Posterior cingulate gyrus (tissue), 11 donors: ENCODE measurements at places on chromosomes 1 and 21.

DNA sequence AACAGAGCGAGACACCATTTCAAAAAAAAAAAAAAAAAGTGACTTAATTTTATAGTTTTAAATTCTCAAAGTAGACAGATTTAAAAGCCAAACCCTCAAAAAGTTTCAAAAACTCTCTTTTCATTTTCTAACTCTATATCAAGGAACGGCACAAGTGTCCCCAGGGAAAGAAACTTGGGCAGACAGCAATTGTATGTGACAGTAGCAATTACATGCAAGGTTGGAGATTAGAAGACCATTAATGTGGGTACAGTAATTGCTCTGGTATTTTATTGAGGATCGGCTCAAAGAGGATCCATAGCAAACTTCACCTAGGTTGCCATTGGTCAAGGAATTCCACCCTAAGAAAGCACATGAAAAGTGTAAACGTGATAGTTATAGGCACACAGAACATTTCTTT is 46.2 kb downstream of the ACBD6 start:
- no peak for DNase-seq

DNA sequence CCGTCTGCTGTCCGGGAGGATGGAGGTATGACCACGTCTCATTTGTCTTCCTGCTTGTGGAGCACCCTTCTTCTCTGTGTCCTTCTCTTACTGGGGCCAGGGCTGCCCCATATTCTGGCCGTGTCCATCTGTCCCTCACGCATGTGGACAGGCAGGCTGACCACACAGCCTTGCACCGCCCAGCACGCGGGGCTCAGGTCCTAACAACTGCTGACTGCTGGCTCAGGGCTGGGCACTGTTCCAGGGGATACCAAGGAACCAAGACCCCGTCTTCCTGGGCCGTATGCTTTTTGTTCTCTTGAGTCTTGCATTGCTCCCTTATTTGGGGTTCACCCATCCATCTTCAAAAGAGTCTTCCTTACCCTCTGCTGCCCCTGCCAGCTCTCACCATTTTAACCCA is 17.5 kb upstream of the SPSB1 start:
- no peak for DNase-seq

- DNase-seq = no peak
Observed at GRCh38 chr1:18927082-18927653, 24.8 kb upstream of the ALDH4A1 start.

DNA sequence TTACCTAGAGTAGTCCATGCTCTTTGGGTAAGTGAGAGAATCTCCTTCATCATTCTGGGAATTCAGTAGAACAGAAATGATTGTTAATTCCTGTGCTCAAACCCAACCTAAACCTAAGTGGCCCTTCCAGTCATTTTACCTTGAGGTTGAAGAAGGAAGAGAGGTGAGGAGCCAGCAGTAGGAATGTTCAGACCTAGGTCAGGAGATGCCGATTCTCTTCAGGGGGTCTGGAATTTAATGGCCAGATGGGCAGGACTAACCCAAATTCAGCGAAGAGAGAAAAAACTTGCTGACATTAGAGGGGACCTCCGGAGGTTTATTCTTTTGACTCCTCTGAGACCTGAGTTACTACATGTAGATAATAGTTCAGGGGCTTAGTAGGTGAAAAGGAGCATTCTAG is 16.5 kb upstream of the OR2B11 start:
- no peak for DNase-seq

DNA sequence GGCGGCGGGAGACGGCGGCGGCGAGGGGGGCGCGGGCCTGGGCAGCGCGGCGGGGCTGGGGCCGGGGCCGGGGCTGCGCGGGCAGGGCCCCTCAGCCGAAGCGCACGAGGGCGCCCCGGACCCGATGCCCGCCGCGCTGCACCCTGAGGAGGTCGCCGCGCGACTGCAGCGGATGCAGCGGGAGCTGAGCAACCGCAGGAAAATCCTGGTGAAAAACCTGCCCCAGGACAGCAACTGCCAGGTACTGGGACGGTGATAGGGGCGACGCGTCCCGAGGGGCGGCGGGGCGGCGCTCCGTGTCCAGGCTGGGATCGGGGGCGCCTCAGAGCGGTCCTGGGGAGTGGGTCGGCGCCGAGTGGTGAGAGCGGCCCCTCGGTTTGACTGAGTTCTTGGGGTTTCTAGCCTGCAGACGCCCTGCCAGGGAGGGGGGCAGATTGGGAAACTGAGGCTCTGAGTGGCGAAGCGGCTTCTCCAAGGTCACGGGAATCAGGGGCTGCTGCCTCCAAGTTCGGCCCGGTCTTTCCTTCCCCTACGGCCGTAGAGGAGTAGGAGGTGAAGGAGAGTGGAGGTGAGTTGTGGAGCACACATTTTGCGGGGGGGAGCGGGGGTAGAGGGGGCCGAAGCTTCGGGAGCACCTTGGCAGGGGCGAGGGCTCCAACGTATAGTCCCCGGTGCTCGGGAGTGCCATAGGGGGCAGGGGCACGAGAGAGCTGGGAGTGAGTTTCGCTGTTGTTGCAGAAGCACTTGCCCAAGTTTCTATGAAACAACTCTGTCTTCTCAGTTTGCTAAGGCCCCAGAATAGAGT is 508 bp downstream of the RAVER2 start:
- peak; percentile 62 for DNase-seq

DNA sequence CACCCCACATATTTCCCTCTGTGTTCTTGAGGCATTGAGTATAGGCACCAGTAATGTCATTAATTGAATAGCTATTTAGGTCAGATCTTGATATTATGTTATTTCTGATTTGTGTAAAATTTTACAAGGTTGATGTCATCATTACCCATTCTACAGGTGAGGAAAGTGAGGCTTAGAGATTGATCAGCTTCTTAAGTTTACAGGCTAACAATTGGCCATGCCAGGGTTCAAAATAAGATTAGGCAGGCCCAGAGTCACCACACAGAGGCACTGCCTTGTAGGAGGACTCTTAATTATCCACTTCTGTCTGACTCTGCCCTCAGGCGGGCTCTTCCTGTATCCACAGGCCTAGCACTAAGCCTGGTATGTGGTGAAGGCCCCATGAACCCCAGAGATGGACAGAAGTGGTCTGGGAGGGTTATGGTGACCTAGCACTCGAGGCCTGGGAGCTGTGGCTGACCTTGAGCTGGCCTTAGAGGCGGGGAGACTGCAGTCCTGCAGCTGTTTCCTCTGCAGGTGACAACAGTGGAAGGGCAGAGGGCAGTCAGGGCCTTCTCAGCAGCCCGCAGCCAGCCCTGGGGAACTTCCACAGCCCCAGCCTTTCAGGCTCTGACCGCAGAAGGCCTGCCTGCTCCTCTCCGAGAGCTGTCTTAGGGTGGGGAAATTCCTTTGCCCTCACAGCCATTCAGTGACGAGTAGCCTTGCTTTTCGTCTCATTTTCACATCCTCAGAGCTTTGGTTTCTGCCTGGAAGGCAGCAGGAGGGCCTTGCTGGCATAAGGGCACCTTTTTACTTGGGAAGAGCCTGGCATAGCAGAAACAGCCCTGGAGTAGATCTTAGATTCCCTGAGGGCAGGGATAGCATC is 12.2 kb downstream of the ZDHHC18 start:
- no peak for DNase-seq

DNA sequence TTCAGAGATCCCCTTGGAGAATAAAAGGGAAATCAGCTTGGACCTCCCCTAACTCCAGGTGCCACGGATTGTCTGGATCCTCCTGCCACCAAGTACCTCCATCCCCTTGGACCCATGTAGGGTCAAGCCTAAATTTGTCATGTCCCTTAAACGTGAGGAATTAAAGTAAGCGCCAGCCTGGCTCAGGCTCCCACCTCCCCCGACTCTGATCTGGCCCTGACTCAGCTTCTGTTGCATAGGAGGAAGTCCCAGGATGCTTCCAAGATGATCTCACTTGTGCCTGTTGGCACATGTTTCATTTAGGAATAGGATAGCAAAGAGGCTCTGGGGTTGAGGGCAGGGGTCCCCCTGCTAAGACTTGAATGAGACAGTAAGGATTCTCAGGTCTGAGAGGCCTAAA is 231.9 kb upstream of the JUN start:
- no peak for DNase-seq

DNA sequence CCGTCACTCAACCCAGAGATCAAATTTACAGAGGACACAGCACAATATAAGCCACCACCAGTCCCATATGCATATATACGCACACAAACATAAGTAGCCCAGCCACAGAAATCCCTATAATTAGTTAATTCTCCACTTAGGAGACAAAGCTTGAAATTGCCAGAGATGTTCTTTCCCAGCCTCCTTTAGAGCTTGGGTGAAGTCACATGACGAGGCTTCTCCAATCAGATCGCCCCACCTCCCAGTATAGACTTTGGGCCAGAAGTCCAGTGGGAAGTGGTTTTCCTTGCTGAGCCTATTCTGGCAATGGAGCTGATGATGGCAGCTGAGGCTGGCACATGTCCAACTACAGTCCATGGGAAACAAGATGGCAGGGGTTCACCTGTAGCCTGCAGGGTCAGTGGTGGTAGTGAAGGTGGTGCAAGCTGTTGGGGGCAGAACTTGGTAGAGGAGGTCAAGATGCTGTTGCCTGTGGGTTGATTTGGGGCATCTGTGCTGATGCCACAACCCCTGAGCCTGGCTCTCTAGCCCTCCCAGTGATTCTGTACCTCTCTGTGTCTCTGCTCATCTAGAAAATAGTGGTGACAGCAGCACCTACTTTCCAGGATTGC is 535.9 kb downstream of the MATN1 start:
- peak; percentile 22 for DNase-seq

- DNase-seq = no peak
Observed at GRCh38 chr1:15258833-15259621, 12.0 kb downstream of the FHAD1 start.

GRCh38 chr1:14039582-14040430 is 339.8 kb downstream of the PRDM2 start:
- no peak for DNase-seq

- no peak for DNase-seq
Observed at GRCh38 chr1:53826367-53826766, 11.7 kb downstream of the NDC1 start.

DNA sequence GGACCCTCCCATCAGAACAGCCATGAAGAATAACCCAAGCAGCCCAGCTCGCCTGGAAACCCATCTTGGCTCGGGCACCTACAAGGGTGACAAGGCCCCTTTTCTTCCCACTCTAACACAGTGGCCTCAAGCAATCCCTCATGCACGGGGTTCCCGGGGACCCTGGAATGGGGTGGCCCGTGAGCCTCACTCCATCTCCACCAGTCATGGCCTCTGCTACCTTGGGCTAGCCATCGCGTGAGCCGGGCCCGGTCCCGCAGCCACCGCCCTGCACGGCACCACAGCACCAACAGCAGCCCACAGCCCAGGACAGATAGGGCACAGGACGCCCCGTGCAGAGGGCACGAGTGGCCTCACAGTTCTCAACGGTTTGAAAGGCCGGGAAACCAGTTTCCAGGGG is 19.0 kb downstream of the WDR4 start:
- DNase-seq = no peak

GRCh38 chr1:21956720-21957552 is 19.8 kb upstream of the HSPG2 start:
- DNase-seq = no peak

DNA sequence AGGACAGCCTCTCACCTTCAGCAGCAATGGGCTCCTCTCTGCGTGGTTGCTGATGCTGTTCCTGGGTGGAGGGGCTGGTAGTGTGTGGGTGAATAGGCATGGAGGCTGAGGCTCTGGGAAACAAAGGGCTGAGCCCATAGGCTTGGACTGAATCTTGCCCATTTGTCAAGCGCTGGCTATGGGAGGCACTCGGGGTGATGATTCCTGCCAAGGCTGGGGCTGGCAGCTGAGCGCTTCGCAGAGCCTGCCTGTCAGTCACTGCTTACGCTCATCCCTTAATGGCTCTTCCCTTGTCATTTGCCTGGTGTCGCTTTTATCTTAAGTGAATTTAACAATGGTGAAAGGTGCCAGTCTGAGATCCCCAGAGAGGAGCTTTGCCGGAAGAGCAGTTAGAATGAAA is 353.3 kb downstream of the PBX1 start:
- no peak for DNase-seq

DNA sequence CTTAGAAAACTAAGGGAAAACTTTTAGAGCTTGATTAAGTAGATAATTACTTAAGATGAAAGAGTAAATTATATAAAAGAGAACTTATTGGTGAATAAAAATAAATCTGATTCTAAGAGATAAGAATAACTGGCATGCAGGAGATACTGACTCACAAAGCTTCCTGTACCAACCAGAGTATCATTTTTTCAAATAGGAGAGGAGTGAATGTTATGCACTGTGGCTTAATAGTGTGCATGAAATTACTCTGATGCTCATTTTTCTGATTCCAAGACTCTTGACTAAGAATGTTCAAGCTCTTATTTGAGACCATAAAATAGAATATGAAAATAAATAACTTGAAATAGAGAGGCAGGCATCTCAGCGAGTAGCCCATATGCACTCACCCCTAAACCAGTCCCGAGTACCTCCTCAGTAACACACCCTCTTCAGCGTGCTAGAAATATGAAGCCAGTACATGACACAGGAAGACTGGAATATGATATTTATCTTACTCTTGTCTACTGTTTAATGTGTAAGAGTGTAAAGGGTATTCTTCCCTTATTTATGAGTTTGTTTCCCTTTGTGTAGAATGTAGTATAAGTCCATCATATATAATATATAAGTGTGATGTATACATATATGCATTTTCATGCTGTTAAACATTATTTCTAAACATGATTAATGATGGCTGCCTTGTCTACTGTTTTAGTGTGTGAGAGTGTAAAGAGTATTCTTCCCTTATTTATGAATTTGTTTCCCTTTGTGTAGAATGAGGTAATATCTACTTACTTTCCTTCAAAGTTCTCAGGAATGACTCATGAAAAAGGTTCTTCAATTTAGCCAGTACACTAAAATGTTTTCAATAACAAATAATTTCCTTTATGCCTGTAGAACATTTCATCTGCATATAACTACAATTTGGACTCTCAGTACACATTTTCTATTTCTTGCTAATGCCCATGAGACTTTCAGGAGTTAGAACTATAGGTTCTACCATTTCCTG is 99.2 kb upstream of the PALMD start:
- no peak for DNase-seq

GRCh38 chr1:12314333-12314903 is 84.6 kb downstream of the VPS13D start:
- no peak for DNase-seq

- DNase-seq = peak; percentile 75
Observed at GRCh38 chr21:44427241-44428120, 27.8 kb upstream of the LRRC3 start.

- DNase-seq = no peak
Observed at GRCh38 chr1:201515895-201516294, 9.0 kb upstream of the CSRP1 start.

- DNase-seq = no peak
Observed at GRCh38 chr1:65719391-65719790, 73.3 kb upstream of the PDE4B start.
